T-helper 2 cell treated with Interferon-gamma antibody and Interleukin-4, amounts not matched to agents 5 μg/mL and 100 μg/mL, for 36 hours (primary cell): ENCODE measurements at places on chromosomes 11 and 22.

DNA sequence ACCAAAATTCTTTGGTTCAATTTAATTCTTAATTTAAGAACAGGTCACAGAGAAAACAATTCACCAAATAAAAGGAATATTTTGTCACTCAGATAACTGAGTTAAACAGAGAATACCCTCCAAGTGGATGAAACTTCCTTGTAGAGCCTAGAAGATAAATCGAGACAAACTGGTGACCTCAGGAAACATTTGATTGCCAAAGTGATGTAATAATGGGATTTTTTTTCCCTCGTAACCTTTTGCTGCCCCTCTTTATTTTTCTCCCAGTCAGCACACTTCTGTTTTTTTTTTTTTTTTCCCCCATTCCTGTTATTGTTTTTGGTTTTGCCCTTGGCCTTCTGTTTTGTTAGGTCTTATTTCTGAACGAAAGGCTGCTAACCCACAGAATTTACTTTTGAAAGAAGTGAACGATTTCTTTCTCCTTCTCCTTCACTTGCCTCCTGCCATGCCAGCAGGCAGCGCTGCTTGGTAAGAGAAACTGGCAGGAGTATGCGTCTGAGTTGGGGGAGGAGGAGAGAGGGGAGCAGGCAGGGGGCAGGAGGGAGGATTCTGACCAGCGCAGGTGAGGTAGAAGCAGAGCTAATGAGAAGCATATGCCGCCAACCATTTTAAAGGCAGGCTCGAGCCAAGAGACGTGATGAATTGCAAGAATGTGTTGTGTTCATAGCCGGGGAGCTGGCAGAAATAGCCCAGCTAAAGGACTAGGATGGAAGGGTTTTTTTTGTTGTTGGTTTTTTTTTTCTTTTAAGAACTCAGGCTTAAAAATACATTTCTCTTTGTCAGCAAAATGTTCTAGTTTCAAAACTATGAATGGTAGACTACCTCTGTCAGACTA, 121.9 kb upstream of the MTMR2 start:
- DNase-seq: no peak

DNA sequence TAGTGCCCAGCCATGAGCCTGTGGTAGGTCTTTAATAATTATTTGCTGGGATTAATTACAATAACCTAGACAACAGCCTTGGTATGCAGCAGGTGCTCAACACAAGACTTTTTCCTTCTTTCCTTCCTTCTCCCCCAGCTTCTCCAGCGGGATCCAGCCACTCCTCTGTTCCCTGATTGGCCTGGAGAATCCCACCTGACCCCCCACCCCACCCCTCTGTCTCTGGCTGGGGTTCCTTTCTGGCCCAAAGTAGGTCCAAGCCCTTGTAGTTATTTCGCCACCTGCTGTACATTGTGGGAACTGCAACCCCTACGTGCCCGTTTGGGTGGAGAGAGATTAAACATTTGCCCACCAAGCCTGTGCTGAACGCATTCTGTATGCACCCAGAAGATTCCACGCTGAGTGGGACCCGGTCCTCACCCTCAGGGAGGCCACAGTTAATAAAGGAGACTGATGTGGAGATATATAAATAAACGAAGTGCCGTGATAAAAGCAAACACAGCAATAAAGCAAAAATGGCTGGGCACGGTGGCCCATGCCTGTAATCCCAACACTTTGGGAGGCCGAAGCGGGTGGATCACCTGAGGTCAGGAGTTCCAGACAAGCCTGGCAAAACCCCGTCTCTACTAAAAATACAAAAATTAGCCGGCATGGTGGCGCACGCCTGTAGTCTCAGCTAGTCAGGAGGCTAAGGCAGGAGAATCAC, 32.1 kb upstream of the DGKZ start:
- peak; percentile 42 for DNase-seq

DNA sequence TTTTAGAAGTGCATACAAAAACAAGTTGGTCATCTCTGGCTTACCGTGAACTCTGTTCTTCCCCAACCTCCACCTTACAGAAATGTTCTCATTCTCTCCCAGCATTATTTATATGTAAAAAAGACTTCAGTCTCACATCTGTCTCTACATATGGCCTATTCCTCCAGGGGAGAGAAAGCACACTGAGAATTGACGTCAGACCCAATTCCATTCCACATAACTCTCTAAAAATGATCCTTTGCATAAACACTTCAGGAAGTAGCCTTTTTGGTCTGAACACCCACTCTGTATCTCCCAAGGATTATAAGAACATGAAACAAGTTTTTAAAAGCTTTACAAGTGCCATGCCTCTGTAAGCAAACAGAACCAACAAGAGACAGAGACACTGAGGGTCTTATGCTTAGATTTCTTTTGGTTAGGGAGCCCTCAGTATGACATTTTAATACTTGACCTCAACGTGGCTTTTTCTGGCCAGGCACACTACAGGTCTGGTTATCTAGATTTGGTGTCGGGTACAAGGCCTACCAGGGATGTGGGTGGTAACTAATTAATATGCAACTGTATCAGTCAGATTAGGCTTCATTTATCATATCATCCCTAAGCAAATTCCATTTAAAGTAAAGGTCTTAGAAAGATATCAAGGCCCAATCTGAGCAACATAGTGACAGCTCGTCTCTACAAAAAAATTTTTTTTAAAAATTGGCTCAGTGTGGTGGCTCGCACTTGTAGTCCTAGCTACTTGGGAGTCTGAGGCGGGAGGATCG, 48.5 kb upstream of the PPP2R1B start:
- no peak for DNase-seq

GRCh38 chr11:10414659-10415058, 40.4 kb upstream of the AMPD3 start:
- DNase-seq: no peak

- DNase-seq: no peak
Measured at GRCh38 chr11:65871811-65872548, 620 bp downstream of the EFEMP2 start.

GRCh38 chr11:116336540-116336939, 436.2 kb downstream of the BUD13 start:
- no peak for DNase-seq

- DNase-seq: no peak
Measured at GRCh38 chr11:121347094-121347493, 54.5 kb downstream of the SC5D start.

- no peak for DNase-seq
Measured at GRCh38 chr11:67674442-67674871, at the start of gene ALDH3B2. ALDH3B2 (minus strand) TSS chr11:67674623; CDS start chr11:67666935, 7,688 bp downstream.

DNA sequence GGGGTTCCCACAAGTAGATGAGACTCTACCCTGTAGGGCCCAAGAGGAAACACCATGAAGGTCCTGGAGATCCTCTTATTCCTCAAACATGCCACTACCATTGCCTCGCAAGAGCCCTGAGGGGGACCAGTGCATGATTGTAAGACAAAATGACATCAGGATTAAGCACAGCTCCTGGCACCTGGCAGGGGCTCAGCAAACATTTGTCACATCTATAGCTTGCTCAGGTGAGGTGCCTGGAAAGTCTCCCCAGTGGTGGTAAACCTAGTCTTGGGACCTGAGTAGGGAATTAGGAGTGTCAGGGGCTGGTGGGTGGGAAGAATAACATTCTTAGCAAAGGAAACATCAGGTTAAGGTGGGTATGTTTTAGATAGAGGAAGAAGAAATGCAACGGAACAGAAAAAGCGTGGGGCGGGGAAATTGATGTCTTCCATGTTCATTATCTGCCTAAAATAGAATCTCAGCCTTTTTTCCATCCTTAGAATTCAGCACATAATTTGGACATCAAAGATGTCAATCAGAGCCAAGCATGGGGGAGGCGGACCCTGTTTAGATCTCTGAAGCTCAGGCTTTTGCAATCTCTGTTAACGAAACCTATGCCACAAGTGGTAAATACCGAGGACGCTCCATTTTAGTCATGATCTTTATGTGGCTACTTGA, 924 bp downstream of the YPEL1 start:
- peak; percentile 18 for DNase-seq
